Stimulated activated CD4-positive, alpha-beta T cell treated with anti-CD3 and anti-CD28 coated beads, Interleukin-2, amount 100 ng/mL, for 48 hours (primary cell): ENCODE measurements at places on chromosomes 1 and 21.

DNA sequence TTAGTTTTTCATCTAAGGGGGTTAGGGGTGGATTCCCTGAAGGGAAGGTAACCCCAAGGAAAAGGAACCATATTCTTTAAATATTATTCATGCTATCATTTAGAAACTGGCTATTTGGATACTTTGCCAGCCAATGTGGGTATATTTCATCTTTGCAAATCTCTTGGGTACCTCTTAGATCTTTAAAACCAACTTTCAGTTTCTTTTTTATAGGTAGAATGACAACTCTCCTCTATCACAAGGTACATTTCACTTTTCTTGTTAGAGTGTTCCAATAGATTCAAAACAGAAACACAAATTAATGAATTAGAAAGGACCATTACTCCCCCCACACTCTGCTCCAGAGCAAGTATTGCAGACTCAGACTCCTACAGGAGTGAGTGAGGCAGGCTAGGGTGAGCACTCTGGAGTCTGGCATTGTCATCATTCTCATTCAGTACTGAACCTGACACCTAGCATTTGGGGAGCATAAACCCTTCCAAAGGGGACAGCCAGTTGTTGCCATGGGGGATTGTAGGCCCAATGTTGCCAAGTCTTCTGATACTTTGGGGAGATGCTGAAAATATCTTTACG, 43.0 kb downstream of the MACO1 start:
- no peak for DNase-seq

DNA sequence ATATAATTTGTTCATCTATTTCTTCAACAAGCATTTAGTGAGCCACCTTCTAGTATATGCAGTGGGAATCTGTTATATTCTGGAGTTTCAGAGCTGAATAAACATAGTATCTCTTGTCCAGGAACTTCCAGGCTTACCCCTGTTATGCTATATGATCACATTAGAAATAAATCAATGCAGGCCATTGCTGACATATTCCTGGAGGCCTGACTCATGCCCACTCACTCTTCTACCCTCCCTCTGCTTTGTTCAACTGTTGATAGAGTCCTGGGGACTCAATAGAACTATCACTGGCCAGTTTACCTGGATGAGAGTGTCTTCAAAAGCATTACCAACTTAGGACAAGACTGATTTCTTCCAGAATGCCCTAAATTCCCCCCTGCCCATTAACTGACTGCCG, 29.3 kb upstream of the SRSF10 start:
- no peak for DNase-seq

DNA sequence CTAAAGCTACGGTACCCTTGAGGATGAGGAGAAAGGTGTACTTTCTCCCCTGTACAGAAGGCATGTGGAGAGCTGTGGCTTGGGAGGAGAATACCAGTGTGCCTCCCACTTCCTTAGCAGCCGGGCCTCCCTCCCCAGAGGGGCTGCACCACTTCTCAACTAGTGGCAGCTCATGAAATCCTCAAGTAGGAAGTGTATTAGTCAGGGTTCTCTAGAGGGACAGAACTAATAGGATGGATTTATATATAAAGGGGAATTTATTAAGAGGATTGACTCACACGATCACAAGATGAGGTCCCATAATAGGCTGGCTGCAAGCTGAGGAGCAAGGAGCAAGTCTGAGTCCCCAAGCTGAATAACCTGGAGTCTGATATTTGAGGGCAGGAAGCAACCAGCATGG, 53.1 kb upstream of the PPP2R5A start:
- DNase-seq = no peak

GRCh38 chr1:234212764-234213657, 160.2 kb upstream of the COA6 start:
- DNase-seq = peak; percentile 23

DNA sequence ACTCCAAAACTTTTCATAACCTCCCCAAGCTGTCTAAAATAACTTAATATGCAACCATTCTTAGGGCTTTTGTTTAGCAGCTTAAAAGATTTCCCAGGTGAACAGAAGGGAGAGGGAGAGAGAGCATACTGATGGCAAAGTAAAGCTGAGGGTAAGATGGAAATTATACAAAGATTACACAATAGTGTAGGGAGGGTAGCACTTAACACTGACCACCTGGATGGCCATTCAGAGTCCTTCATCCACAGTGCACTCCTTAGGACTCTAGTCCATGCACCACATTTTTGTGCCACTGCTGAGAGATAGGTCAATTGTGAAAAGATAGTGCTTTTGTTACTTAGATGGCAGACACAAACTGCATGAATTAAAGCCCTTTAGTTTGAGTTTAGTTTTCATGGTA, 574.6 kb downstream of the LMO4 start:
- no peak for DNase-seq

GRCh38 chr1:22835636-22836319, 125.1 kb downstream of the EPHB2 start:
- DNase-seq = no peak

DNA sequence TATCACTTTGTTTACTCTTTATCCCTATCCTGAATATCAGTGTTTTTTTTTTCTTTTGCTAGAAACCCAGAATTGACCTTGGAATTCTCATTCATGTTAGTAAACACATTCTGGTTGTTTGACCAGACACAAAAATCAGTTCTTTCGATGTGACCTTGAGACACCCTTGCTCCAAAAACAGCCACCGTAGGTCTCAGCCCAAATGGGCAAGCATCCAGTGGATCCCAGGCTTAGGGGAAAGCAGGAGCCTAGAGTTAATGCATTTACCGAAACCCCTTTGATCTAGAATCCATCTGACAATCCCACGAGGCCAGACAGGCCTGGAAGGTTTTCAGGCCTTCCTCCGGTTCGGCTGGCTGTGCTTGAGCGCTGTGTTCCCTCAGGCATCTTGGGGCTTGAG, 47.6 kb downstream of the IRF2BP2 start:
- DNase-seq = no peak

- no peak for DNase-seq
Observed at GRCh38 chr1:170662561-170663403, 1.1 kb upstream of the PRRX1 start.

- peak; percentile 65 for DNase-seq
Observed at GRCh38 chr1:1250786-1251284, 4.3 kb upstream of the C1QTNF12 start.

DNA sequence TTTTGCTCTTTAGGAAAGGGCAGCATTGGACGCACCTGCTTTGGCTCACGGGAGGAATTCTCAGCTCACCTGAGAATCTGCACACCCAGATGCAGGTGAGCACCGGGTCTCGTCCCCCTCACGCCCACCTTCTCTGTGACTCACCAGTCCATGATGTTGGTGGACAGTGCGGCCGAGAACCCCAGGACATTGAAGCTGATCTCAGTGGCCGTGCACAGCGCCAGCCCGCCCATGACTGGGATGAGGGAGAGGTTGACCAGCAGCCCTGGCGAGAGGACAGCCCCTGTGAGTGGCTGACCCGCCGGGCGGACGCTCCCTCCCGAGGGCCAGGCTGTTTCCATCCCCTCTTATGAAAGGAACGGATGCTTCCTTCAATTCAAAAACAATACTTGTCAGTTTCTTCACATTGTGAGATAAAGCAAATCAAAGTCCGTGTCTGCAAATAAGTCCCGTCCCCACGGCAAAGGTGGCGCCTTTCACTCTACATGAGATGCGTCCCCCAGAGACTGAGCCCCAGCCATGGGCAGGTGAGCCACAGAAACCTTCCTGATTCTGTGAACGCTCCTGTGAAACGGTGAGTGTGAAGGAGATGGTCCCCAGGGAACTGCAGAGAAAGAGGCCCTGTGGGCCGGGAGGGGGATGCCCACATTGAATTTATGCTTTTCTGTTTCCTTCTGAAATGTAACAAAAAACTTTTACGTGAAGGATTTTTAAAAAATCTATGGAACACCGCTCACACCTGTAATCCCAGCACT, 12.7 kb upstream of the CDK11B start:
- DNase-seq = no peak
